ENCODE measurements at places on chromosomes 11 and 22.

GRCh38 chr11:111936040-111936540, 1.1 kb upstream of the DIXDC1 start:
- no peak for DNase-seq

DNA sequence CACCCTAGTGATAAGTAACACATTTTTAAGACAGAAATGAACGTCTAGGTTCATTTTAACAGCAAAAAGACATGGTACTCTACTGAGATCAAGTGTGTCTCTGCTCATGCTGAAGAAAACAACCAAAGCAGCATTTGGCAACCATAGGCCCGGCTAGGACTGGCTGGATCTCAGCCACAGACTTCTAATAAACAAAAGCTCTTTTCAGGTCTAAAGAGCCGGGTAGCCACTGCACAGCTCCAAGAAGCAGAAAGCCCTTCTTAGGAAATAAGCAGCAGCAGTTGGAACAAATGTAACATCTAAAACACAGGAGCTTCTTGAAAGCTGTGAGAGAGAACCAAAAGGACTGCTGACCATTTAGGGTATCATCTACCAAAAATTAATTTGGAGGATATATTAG, 37.6 kb downstream of the PITPNB start:
- no peak for DNase-seq

DNA sequence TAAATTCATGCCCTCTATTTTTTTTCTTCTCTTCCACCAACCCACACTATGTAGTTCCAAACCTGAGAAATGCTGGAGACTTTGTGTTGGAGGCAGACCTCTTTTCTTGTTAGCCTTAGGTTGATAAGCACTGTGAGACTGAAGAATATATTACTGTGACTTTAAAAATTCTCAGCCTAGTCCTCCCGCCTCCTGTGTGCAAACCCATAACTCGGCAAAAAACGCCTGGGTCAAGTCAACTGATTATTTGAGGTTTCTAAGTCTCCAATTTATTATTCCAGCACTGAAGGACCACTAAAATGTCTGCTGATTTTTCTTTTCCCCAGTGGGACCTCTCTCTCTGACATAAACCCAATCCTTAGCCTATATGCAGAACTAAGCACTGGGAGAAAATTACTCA, 1946.0 kb upstream of the RAG2 start:
- no peak for DNase-seq

- no peak for DNase-seq
These were observed 18.1 kb downstream of the MRGPRD start for GRCh38 chr11:68962527-68963250.

DNA sequence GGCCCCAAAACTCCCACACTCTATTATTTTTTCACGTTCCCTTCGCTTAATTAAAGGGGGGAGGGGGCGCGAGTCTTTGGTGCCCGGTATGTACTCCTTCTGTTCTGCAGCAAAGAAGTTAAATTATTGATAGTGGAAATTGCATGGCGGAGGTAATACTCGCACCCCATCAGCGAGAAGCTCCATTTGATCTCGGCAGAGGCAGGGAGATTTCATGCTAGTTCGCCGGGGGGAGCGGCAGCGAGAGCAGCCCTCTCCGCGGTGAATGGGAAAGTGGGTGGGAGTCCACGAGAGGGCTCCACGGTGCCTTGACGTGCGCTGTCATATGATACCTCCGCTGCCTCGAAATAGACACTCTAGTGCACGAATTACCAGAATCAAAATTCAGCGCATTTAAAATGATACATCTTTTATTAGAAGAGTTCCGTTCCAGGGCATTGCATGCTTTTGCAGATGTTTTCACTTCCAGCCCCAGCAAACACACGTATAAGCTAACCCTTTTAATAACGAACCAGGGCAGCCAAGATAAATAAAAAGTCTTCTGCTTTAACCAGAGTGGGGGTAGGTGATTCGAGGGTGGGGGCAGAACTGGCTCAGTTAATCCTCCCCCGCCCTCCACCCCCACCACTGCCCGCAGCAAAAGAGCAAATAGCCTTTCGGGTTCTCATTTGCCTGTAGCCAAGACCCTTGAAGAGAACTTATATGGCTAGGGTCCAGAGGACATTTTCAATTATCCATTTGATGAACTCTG, 1.3 kb upstream of the BDNF start:
- no peak for DNase-seq

- no peak for DNase-seq
These were observed 93.4 kb downstream of the NTM start for GRCh38 chr11:131463649-131464425.

DNA sequence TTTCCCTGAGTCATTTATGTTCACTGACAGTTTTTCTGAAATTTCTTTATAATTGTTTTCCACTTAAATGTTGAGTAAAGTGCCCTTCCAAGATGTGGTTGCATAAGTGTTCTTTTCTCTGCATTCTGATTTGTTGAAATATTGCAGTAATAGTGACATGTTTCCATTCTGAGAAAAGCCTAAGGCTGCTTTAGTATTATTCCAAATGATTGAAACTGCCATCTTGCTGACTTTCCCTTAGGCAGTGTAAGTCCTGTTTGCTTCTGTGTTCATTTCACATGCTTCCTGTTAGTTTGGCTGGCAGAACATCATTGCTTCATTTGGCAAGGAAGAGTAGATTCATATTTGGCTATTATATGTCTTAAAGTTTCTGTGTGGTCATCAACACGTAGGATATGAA, 146.5 kb downstream of the ELP4 start:
- DNase-seq = no peak

GRCh38 chr11:65036931-65037330, 4.1 kb upstream of the SAC3D1 start:
- no peak for DNase-seq

DNA sequence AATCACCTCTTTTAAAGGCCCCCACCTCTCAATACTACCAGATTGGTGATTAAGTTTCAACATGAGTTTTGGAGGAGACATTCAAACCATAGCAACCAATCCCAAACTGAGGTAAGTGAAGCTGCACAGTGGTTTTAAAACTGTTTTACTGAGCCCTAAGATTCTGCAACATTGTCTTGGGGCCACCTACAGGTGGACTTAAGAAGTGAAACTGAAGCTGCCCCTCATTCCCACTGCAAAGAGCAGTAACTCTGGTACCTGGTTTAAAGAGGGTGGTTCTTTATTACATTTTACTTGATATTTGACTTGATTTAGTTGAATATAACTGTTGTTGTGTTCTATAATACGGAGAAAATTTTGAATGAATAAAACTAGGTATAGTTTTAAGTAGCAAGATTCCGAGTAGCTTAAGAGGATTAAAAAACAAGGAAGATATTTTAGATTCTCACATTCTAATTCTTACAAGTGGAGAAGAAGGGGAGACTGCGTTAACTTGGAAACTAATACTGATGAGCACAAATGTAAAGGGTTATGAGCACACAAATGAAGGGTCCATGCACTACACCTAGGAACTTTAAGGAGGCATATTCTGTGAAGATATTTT, 26.7 kb downstream of the SYT9 start:
- DNase-seq = no peak

- no peak for DNase-seq
These were observed 217.8 kb downstream of the NELL1 start for GRCh38 chr11:20887137-20887536.

GRCh38 chr11:74702383-74703007, 28.7 kb downstream of the CHRDL2 start:
- DNase-seq = no peak

GRCh38 chr11:95512682-95513081, 276.9 kb downstream of the FAM76B start:
- DNase-seq = no peak

DNA sequence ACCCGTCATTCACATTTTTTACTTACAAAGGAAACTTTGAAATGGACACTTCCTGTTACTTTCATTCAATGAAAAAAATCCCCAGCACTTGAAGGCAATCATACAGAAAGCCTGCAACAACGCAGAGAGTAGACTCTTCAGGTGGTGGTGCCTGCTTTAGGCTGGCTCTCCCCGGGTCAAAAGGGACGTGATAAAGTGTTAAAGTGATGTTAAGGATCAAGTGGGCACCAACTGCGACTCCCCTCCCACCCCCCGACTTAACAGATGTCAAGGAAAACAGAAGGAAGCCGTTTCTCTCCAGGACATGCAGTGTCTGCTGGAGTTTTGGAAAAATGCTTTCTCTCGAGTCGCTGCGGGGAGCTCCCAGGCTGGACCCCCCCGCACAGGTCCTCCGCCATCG, 414 bp upstream of the PNPLA3 start:
- DNase-seq = no peak

- DNase-seq = no peak
These were observed 29.1 kb upstream of the TP53I11 start for GRCh38 chr11:44979543-44980399.

DNA sequence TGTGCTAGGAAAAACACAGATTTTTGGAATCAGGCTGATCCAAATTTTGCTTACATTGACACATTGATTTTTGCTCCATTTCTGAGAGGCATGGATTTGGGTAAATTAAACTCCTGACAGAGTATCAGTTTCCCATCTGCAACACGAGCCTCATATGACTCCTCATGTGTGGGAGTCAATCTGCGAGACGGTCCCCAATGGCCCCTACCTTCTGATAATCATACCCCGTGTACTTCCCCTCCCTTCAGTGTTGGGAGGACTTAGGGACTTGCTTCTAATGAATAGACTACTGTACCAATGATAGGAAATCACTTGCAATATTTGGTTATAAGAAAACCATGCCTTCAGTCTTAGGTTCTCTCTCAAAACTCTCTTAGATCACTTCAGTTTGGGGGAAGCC, 302.7 kb downstream of the ETS1 start:
- DNase-seq = no peak

GRCh38 chr22:44583854-44584253, 85.8 kb upstream of the RTL6 start:
- no peak for DNase-seq

DNA sequence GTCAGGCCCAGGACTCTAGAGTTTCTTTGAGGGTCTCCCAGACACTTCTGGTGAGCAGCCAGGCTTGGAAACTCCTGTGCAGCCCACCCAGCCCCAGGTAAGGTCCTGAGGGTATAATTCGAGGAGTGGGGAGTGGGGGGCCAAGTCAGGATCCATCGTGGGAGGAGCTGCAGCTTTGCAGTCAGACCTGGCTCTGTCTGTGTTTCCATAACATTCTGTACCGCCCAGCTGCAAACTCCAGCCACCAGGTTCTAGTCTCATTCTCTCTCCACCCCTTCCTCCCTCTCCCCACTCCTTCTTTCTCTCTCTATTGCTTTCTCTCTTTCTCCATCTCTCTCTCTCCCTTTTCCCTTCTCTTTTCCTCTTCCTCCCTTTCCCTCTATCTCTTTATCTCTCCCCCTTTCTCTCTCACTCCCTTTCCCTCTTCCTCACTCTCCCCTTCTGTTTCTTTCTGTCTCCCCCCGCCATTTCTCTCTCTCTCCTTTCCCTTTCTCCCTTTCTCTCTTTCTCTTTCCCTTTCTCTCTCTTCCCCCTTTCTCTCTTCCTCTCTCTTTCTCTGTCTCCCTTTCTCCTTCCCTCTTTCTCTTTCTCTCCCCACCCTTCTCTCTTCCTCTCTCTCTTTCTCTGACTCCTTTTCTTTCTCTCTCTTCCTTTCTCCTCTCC, 127.2 kb downstream of the MN1 start:
- DNase-seq = no peak

DNA sequence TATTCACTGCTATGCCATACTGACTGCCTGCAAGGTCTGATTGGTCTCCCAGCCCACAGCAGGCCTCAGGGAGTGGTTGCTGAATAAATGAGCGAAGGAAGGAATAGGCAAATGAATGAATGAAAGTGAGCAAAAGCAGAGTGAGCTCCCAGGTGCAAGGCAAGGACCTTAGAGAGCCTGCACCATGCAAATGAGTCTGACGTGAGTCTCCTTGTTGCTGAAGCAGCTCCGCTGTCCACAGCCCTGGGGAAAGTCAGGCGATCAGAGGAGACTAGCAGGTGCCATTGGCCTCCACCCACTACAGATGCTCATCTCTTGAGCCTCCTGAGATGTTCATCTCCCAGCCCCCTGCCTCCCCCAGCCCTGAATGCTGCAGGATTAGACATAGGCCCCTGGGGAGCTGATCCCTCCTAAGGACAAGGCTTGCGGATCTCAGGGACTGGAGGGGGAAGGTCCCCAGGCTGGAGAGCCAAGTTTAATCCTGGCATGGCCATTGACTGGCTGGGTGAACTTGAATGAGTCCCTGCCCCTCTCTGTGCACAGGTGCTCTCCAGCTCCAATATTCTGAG, 22.1 kb downstream of the GDPD5 start:
- DNase-seq = no peak

DNA sequence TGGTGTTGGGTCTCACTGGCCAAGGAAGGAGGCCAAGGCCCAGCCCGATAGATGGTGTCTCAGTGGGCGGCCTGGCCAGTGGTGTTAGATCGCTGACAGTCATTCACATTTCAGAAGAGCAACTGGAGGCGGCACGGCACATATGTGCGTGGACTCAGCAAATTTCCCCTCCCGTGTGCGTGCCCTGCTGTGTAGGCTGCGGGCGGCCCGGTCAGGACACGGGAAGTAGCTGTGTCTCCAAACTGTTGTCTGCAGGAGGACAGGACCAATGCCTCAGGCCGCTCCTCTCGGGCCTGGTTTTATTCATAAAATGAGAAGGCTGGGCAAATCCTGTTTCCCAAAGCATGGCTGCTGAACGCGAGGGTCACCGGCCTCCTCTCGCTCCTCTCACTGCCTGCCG, 711.7 kb downstream of the BRD1 start:
- no peak for DNase-seq

GRCh38 chr22:42697542-42698013, 23.1 kb downstream of the A4GALT start:
- DNase-seq = no peak

- DNase-seq = no peak
These were observed 8.0 kb upstream of the EFCAB6 start for GRCh38 chr22:43819931-43820640.

GRCh38 chr11:60396799-60397198, 540 bp downstream of the MS4A14 start:
- DNase-seq = no peak

DNA sequence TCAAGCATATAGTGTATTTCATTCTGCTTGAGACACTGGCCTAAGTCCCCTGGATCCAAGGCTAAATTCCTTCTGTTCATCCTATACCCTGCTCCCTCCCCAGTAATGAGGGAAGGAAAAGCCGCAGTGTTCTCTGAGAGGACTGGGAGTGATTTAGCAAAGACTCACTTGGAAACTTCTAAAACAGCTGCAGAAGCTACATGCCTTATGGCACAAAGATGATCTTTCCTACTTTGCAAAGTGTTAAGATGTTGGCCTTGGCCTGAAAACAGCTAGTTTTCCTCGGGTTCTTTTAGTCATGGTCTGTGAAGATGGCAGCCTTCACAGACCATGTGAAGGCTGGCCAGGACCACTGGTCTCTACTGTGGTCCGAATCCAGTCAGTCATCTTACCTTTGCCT, 65.7 kb downstream of the ABTB2 start:
- no peak for DNase-seq

GRCh38 chr22:30198921-30199320, 47.6 kb downstream of the LIF start:
- DNase-seq = no peak

GRCh38 chr11:115676206-115676605, 172.0 kb upstream of the CADM1 start:
- DNase-seq = no peak
